ENCODE measurements at places on chromosomes 13 and 19.

- DNase-seq: no peak
Observed at GRCh38 chr19:50489461-50490011, 12.9 kb upstream of the GARIN5A start.

DNA sequence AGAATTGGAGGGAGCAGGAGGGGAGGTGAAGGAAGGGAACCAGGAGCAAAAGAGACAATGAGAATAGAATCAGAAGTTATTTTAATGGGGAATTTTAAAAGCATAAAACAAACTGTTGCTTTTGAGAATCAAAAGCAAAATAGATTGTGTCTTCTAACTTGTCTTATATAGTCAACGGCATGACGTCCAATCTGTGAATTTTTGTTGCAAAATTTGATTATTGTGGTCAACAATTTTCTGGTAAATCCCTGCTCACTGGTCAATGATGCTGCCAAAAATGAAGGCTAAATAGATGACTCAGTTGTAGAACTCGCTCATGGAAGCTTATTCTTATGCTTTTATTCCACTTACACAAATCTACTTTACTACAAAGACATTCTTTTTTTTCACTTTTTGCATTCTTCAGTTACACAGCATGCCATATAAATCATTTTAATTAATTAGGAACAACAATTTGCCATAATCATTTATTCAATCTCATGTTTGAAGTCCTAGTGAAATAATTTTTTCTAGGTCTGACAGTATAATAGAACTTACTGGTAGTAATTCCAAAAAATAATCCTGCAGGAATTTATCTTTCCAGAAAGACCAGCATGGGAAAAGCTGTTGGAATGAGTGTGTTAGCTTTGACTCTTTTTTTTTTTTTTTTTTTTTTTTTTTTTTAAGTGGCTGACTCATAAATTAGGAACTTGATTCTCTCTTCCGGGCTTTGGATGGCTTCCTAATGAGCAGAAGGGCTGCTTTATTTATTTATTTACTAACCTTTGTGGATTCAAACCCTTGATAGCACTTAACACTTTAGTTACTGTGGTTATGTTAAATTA is 256.9 kb downstream of the SPRY2 start:
- no peak for DNase-seq

- DNase-seq: no peak
Observed at GRCh38 chr19:29812881-29813275, 1.1 kb downstream of the CCNE1 start.

DNA sequence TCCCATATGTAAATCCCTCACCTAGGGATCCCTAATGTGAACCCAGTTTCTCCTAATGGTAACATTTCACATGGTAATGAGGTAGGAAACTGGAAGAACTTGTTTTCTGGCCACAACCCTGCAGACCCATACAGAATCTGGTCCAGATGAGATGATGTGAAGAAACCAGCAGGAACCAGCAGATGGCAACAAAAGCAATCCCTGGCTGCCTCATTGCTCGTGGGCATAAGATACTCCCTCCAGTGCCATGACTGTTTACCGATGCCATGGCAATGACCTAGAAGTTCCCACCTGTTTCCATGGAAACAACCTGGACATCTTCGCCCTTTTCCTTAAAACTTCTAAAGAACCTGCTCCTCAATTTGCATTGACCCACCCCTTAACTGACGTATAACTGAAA is 1.4 kb upstream of the CD209 start:
- no peak for DNase-seq

DNA sequence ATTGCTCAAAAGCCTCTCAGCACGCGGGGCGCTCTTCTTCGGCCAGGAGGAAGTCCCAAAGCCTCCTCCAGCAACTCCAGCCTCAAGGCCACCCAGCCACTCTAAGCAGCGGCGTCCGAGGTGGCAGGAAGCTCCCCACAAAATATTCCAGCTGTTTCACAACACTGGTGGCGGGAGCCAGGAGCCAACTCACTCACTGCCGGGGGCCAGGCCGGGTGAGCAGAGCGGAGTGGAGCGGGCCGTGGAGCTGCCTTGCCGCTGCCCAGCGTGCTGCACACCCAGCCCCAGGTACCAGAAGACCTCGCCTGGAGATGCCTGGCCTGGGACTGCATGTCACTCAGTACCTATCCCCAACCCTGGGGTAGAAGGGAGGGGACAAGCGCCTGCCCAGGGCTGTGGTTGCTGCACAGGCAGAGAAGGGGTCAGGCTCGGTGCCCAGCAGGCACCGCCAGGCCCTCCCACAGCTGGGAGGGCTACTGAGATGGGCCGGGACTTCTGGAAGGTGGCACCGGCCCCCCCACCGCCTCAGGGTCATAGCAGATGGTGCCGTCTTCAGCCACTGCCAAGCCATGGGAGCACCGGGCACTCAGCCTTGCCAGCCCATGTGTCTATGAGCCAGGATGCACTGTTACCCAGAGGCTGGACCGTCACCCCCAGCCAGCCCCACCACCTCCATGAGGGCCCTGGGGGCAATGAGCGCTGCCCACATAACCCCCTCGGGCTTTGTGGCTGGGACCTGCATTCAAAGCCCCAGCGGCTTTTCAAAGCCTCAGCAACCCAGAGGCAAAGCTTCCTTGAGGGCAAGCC is 59.2 kb downstream of the MLLT1 start:
- DNase-seq: no peak

GRCh38 chr19:39843919-39844793 is 2.0 kb downstream of the FBL start:
- DNase-seq: no peak

- no peak for DNase-seq
Observed at GRCh38 chr13:40061466-40062450, 406.3 kb downstream of the COG6 start.

DNA sequence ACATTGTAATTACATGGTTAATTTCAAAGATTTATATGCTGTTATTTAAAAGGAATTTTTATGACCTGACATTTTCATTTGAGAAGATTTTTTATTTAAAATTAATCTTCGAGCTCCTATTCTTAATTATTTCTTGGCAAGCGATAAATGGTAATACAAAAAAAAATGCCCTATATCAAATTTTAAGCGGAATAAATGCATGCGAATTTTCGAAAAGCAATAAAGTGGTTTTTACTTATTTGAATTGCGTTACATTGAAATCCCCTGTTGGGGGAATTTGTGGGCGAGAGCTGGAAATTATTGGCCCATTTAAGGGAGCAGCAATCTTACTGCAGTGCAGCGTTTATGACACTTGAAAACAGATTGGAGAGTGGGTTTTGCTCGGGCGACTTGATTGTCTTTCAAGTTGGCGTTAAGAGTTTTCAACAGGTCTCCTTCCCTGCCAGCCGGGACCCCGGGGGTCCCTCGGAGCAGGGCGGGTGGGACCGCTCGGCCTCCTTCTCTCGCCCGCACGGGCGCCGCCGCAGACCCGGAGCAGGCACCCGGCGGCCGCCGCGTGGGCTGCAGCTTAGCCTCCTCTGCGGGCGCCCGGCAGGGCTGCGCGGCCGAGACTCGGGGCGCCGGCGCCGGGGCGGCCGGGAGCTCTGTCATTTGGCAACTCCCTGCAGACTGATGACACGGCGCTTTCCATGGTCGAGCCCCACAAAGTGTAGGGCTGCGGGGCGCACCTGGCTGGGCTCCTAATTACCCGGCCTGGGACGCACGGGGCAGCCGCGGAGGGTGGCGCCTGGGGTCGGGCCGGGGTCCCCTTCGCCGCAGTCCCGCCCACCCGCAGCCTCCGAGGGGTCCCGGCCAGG is 255.1 kb upstream of the SOX21 start:
- no peak for DNase-seq

DNA sequence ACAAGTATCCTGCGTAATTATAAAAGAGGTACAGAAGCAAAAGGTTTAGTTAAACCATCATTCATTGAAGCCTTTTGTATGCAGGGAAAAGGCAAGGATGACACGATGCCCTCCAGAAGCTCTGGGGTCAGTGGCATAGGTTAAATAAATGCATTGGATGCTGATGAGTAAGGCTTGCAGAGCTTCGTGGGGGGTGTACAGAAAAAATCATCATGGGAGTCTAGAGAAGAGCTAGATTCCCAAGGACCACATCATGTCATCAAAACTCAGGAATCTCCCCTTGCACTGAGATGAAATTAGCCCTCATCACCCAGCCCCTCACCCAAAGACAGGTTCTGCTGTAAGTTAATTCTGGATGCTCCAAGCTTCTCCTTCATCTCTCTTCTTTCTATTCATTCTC is 8.3 kb downstream of the FPR1 start:
- DNase-seq: no peak

- no peak for DNase-seq
Observed at GRCh38 chr13:97761796-97762540, 191.5 kb upstream of the IPO5 start.

- no peak for DNase-seq
Observed at GRCh38 chr13:46607768-46608564, 55.0 kb downstream of the LRCH1 start.

DNA sequence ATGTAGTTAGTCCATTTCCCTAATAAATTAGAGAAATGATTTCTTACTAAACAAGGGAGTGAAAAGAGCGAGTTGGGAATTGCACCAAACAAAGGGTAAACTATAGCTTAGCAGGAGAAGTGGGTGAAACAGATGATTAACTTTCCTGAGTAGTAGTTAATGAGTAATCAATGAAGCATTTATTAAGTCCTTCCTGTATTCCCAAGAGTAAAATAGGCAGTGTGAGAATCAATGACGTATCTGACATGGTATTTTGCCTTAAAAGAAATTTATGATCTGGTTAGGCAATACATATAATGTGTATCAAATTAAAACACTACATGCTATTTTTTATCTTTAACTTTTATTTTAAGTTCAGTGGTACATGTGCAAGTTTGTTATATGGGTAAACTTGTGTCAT is 142.8 kb downstream of the KLF5 start:
- DNase-seq: no peak

DNA sequence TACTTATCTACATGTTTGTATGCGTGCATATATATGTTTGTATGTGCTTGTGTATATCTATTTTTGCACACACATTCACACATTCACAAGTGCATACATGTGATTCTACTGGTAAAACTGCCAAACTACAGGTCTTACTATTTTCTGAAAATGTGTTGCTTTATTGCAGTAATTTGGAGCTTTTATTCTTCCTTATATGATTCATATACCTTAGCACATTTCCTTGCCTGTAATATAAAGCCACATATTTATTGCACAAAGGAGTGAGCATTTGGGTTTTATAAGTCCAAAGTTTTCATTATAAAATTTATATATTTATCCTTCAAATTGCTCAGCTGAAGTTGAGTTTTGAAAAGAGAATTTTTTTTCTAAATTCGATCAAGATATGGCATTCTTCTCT is 1120.4 kb upstream of the PCDH9 start:
- no peak for DNase-seq

GRCh38 chr19:45156011-45156630 is 4.7 kb downstream of the NKPD1 start:
- DNase-seq: no peak

GRCh38 chr19:9793071-9793591 is 24.6 kb upstream of the ZNF846 start:
- DNase-seq: no peak

DNA sequence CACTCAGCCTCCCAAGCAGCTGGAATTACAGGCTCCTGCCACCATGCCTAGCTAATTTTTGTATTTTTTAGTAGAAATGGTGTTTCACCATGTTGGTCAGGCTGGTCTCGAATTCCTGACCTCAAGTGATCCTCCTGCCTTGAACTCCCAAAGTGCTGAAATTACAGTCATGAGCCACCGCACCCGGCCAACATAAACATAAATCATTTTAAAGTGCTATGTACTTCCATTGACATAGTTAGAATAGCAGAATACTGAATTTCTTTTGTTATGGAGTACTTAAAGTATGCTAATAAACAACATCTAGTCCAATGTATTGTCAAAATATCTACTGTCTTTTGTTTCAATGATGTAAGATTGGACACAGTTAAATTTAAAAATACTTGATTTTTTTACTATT is 539.0 kb downstream of the PCDH9 start:
- DNase-seq: no peak

GRCh38 chr19:43425567-43426392 is 11.1 kb downstream of the TEX101 start:
- no peak for DNase-seq

- DNase-seq: no peak
Observed at GRCh38 chr13:76319921-76320320, 566.3 kb downstream of the KCTD12 start.

- no peak for DNase-seq
Observed at GRCh38 chr13:18949970-18950369, 231.7 kb downstream of the TUBA3C start.

DNA sequence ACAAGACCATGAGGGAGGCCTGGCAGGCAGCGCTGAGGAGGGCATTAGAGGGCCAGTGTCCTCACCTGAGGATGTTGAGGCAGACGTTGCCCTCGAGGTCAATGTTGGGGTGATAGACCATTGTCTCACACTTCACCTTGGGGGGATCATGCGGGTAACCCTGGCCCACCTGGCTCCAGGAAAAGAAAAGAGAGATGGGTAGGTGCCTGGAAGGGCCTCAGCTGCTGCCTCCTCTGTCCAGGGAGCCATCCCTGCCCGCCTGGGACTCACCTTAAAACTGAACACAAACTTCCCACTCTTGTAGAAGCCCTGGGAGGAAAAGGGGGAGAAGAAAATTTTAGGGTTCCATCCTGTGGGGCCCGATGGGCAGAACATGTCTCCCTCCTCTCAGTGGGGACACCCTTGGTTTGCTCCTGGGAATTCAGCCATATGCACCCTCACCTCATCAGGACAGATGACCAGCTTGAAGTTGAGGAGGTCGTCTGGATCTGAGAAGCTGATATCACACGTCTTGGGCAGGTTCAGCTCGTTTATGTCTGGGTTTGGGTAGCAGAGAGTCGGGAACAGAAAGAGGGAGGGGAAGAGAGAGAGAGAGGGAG is 1.7 kb downstream of the UBE2M start:
- DNase-seq: no peak

DNA sequence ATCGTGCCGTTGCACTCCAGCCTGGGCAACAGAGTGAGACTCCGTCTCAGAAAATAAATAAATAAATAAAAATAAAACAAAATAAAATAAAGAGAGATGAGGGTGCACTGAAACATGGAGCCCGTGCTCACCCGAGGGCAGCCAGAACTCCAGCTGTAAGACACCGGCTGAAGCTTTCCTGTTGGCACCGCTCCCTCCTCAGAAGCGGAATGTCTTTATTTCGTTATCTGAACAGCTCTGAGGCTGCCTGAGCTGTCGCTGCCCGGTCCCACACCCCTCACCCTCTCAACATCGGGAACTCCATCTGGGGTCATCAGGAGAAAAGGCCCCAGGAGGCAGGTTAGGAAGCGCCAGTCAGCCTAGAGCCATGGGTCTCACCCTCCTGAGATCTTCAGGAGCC is 24.4 kb downstream of the ZNF787 start:
- DNase-seq: no peak

DNA sequence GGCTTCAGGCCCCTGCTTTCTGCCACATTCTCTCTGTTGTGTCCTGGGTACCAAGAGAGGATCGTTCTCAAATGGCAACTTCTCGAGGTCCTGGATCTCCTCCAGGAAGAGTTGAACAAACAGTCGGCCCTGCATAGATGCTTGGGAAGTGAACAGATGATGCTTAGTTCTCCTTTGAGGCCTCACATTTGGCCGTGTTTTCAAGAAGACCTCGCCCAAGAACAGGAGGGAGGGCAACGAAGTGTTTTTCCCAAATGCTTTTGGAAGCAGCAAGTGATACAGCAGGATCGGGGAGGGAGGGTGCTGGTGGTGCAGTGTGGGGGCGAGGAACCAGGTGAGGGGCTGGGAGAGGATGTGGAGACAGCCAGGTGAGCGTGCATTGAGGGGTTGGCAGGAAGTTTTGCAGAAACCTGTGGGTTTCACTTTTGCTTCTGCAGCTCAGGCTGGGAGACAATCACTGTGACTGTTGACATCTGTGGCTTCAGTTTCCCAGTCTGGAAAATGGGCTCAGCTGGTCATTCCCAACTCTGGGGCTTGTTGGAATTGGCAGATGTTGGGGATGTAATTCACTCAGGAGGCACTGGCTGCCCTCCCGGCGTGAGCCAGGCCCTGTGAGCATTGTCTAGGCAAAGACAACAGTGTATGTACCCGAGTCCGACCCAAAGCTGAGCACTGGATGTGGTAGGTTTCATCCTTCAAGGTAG is 21.6 kb downstream of the MAST3 start:
- DNase-seq: peak; percentile 72
